NCI-H1105 treated with DMSO at 0.1 percent for 48 hours (cell line): ENCODE measurements at places on chromosomes 16 and 17.

- no peak for DNase-seq
Observed at GRCh38 chr17:9700754-9701476, 55.6 kb downstream of the USP43 start.

DNA sequence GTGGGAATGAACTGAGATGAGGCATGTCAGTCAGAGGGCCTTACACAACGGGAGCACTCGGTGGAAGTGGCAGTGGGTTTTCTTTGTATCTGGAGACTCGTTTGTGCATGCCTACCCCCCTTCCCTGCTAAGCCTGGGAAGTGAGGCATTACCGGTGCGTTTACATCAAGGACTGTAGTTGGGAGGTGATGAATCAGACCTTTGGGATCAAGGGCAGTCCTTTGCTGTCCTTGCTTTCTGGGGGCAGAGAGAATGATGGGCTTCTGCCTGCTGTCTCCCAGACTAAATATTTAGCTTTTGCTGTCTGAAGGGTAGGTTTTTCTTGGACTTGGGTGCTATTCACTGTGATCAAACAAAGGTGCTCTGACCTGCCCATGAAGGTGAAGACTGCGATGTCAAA, 83.0 kb downstream of the WWP2 start:
- DNase-seq, result no peak

DNA sequence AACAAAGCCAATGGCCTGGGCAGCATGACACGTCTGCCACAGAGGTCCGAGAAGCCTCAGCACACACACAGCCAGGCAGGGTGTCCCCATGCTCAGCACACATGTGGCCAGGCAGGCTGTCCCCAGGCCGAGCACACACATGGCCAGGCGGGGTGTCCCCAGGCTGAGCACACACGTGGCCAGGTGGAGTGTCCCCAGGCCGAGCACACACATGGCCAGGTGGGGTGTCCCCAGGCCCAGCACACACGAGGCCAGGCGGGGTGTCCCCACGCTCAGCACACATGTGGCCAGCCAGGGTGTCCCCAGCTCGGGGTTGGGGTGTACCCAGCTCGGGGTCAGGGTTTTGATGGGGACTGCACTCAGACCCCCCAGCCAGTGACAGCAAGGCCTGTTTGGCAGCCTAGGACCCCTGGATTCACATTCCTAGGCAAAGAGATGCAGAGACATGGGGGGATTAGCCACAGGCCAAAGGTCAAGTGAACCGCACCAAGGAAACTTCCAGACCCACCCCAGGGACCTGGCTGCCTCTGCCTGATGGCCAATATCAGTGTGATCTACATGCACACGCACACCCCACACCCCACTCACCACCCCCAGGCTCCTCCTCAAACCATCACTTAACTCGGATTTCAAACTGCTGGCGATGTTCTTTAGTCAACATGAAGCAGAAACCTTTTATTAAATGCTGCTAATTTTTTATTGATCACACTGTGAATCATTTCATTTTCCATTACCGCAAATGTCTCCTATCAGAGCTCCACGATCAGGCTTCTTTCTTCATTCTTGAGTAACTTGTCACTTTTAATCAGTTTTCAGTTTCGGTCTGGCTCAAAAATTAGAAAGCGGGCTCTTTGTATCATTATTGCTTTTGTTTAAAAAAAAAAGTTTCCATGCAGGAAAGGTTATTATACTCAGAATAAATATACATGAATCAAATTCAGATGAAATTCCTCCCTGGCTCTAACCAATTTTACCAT, 111.4 kb downstream of the ZNF423 start:
- DNase-seq, result no peak

DNA sequence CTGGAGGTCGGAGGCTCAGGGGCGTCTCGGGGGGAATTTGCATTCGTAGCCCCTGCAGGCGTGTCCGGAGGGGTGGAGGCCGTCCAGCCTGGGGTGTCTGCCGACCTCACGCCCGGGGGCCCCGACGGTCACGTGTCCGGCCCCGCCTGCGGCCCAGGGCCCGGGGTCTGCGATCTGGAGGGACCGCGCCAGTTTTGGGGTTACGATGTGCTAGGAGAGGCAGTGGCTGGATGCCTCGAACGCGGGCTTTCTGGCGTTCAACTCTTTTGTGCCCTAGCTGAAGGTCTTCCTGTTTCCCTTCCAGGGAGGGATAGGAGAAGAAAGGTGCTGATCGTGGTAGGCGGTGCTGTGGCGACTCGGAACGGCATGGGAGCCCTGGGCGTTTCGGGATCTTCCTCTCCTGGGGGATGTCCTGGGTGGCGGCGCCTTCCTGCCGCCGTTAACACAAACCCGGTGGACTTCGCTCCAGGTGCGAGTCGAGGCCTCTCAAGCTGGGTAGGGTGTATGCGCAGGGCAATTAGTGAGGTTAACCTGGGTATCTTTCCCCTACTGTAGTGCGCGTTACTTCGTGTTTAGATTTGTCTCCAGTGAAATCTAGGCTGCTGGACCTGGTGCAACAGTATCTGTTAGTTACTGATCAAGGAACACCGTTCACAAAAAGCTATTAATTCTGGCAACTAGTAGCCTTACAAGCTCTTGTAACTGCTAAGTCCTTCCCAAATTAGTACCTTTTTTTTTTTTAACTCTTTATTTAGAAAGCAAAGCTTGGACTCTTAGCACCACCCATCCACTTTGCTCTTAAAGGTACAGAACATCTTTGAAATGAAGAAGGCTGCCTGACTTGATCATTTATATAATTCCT, 1.3 kb downstream of the AKAP1 start:
- peak; percentile 65 for DNase-seq

DNA sequence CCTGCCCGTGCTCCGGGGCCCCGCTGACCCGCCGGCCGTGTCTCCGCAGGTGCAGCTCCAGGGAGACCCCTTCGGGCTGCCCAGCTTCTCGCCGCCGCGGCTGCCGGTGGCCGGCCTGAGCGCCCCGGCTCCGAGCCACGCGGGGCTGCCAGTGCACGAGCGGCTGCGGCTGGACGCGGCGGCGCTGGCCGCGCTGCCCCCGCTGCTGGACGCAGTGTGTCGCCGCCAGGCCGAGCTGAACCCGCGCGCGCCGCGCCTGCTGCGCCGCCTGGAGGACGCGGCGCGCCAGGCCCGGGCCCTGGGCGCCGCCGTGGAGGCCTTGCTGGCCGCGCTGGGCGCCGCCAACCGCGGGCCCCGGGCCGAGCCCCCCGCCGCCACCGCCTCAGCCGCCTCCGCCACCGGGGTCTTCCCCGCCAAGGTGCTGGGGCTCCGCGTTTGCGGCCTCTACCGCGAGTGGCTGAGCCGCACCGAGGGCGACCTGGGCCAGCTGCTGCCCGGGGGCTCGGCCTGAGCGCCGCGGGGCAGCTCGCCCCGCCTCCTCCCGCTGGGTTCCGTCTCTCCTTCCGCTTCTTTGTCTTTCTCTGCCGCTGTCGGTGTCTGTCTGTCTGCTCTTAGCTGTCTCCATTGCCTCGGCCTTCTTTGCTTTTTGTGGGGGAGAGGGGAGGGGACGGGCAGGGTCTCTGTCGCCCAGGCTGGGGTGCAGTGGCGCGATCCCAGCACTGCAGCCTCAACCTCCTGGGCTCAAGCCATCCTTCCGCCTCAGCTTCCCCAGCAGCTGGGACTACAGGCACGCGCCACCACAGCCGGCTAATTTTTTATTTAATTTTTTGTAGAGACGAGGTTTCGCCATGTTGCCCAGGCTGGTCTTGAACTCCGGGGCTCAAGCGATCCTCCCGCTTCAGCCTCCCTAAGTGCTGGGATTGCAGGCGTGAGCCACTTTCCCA, 5.9 kb downstream of the CTF1 start:
- peak; percentile 14 for DNase-seq

DNA sequence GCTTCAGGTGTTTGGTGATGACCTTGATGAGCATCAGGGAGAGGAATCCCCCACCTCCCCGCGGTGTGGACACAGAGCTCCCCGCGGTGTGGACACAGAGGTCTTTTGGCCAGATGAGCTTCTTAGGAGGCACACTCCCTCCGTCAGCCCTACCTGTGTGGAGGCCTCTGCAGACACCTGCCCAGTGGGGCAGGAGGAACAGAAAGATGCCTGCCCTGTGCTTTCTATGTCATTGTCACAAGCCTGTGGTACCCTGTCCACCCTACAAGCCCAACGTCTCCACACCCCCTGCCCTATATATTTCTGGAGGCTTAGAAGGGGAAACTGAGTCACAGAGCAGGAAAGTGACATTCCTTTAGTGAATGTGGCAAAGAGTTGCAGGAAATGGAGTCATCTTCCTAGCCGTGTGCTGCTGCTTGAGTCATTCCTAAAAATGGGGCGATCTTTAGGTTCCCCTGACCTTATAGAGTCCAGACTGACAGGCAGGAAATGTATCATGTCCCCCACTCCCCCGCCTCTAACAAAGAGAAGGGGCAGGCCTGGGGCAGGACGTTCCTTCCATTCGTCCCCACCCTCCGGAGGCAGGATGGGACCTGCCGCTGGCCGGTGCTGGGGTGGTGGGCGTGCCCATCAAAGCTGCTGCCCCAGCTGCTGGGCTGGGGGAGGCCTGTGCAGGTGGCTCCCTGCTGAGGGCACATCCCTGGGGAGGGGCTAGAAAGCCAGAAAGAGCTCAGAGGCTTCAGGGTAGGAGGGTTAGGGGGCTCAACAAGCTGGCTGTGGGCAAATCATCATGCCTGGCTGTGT, 1.0 kb upstream of the C16orf74 start:
- no peak for DNase-seq

DNA sequence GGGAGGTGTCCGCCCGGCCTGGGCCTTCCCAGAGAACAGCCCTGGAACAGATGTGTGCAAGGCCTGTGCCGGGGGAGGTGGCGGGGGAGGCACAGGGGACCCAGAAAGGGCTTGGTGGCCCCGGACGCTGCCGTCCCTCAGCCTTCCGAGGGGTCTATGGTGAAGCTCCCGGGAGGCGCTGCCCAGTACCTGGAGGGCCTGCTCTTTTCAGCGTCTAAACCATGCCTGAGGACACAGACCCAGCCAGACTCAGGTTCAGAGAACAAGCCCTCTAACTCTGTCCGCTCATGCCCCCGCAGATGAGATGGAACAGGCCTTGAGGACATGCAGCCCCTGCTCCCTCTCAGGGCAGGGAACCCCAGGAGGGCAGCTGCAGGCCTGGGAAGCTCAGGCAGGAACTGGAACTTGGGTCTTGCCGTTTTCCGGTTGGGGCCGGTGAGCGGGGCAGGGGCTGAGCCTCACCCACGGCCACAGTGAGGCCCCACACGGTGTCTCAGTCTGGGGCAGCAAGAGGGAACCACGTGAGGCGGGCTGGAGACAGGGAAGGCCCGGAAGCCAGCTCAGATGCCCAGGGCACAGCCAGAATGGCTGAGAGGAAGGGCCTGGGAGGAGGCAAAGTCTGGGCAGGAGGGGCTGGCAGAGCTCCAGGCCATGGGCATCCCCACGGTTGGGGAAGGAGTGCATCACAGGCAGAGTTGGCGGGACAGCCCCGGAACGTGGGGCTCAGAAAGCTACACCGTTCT, 12.5 kb downstream of the SLC16A3 start:
- DNase-seq, result no peak

DNA sequence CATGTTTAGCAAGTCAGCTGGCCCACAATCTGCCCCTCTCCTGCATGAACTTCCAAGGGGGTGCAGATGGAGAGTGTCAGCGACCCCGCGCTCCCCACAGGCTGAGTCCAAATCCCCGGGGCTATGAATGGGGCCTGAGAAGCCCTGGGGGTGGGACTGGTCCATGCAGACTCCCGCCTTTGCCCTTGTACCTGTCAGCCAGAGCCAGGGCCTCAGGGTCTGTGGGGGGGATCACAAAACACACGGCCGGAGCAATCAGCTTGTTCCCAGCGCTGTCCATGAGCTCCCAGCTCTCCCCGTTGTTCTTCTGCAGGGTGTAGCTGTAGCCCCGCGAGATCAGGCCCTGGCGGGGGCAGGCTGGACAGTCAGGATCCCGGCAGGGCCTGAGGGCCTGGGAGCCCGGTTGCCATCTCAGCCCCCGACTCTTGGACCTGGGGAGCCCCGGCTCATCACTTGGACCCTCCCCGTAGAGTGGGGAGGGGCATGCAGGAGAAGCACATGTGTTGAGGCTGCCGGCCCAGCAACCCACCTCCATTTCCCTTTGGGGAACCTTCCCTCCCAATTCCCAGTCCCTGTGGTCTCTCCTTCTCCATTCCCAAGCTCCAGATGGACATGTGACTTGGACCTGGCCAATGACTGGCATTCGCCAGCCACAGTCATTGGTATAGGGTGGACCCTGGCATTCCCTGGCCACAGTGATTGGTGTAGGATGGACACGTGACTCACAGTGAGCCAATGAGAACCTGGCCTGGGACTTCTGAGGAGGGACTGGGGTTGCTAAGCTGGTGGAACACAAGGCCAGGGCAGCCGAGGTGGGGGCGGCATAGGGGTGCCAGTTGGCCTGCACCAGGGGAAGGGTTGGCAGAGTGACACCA, 42.4 kb downstream of the PPL start:
- no peak for DNase-seq

GRCh38 chr16:31277659-31278260, 18.0 kb downstream of the ITGAM start:
- DNase-seq, result no peak

GRCh38 chr17:973053-973452, 6.5 kb downstream of the NXN start:
- no peak for DNase-seq
